Activated B cell treated with CpG ODN at 0.5 μM for 24 hours (primary cell): ENCODE measurements at places on chromosomes 13 and 19.

DNA sequence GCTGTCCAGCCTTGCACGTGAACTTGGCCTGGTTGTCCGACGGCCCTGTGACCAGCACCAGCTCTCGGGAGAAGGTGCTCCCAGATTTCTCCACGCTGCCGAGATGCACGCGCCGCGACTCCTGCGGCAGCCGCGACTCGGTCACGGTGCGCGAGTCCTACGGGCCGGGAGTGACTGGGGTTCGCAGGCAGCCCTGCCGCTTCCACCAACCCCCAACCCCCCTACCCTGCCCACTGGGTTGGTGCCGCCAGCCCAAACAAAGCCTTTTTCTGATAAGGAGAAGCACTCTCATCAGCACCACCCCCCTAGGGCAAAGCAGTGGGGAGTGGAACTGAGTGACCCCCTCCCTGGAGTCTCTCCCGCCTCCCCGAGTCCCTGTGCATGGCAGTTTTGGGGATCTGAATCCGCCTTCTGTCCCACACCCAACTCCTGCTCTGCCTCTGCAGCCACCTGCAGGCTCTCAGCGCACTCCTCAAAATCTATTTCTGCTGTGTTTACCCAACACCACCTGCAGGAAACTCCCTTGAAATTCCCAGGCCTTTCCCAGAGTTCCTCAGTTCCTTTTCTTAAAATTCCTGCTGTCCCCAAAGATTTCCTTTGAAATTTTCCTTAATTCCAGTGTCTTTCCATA, 6.2 kb downstream of the NPHS1 start:
- no peak for DNase-seq

DNA sequence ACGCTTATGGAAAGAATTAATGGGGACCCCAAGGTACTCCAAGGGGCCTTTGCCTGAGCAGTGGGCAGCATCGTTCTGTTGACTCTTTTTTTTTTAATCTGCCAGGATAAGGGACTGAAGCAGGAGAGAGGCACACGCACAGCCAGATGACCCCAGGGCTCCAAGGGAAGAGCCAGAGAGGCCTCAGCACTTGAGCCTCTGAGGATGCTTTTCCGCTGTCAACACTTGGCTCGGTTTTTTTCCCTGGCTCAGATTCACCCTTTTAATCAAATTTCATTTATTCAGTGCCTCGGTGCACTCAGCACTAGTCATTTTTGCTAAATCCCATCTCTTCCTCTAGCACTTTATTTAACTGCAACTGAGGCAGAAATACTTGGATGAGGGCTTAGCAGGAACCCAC, 226.3 kb downstream of the FGF9 start:
- no peak for DNase-seq

- DNase-seq: peak; percentile 11
These were observed 912 bp downstream of the GRK1 start for GRCh38 chr13:113667771-113668490.

GRCh38 chr13:87981416-87981815, 310.2 kb downstream of the SLITRK5 start:
- no peak for DNase-seq

DNA sequence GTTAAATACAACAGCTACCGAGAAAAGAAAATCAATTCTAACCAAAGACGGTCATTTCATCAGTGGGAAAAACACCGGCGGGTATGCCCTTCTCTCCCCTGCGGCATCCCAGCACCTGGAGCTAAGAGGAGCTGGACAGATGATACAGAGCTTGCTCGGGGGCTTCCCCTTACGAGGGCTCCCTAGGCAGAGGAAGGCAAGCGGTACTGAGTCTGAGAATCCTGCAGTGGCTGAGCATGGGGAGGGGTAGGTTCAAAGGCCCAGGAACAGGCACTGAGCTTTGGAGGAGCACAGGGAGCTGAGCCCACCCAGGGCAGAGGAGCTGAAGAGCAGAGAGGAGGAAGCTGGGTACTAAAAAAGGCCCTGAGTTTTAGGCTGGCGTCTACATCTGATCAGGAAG, 12.7 kb downstream of the STK24 start:
- DNase-seq: no peak

GRCh38 chr13:67791047-67791446, 560.9 kb upstream of the PCDH9 start:
- no peak for DNase-seq

GRCh38 chr13:89852570-89852969, 1494.9 kb upstream of the MIR17HG start:
- DNase-seq: no peak

DNA sequence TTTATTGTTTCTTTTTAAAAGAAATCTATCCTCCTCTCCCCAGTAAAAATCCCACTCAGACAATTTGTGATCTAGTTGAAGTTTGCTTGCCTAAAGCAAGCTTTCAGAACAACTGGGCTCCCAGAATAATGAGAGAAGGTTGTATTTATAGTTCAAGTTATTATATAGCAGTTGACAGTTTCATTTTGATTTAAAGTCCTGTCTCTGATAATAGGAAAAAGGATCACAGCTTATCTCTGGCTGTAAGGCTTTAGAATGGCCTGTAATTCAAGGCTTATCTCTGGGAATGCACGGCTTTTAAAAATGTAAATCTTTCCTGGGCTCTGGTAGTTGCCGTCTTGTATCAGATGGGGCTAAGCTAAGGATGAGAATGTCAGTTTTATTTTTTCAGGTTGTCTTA, 123.3 kb upstream of the TMTC4 start:
- DNase-seq: no peak

DNA sequence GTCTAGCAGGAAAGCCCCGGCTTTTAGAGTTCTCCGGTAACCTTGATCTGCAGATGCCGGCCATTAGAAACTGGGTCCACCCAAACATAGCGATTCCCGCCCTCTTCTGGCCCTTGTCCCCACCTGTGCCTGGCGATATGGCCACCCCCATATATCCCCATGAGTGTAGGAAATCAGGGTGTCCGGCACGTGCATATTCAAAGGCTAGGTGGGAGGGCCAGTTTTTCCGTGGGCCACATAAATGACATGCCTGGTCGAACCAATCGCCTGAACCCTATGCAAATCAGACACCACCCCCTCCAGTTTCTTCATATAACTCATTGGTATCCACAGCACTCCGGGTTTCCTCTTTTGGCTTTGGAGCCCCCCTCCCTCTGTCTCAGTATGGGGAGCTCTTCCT, 37.4 kb downstream of the ERICH4 start:
- DNase-seq: no peak

GRCh38 chr13:22405891-22406290, 735.0 kb downstream of the FGF9 start:
- no peak for DNase-seq

DNA sequence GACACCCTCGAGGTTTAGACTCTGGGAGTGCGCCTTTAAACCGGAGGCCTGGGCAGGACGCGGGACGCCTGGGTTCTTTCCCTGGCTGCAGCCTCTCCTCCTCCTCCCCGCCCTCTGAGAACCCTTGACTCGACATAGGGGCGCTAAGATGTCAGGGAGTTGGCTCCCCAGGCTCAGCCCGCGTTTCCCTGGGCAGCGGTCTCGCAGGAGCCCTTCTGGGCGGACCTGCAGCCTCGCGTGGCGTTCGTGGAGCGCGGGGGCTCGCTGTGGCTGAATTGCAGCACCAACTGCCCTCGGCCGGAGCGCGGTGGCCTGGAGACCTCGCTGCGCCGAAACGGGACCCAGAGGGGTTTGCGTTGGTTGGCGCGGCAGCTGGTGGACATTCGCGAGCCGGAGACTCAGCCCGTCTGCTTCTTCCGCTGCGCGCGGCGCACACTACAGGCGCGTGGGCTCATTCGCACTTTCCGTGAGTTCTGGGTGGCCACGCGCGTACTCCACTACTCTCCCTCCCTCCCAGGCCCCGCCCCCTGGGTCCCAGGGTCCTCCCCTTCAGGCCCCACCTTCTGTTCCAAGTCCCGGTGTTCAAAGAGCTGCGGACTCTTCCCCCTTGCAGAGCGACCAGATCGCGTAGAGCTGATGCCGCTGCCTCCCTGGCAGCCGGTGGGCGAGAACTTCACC, 1.3 kb downstream of the ICAM5 start:
- DNase-seq: peak; percentile 50
